CD14-positive monocyte (primary cell): ENCODE measurements at places on chromosomes 1 and 21. TPM values are rescaled to one million over a fixed set of nuclear protein-coding genes. Genes with fewer than 3 reads are reported as not detected.

CYYR1 gene
- polyA plus RNA-seq, result 0.16 TPM

DNA sequence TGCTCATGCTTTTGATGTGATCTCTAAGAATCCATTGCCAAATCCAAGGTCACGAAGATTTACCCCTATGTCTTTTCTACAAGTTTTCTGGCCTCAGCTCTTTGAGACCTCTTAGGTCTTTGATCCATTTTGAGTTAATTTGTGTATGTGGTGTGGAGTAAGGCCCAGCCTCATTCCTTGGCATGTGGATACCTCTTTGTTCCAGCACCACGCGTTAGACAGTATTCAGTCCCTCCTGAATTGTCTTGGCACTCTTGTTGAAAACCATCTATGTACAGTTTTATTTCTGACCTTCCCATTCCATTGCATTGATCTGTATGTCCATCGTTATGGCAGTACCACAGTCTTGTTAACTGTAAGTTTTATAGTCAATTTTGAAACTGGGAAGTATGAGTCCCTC is 8.0 kb upstream of the FTCD start:
- no peaks in the 10 kb centered on the region for H3K27me3 ChIP-seq
- DNase-seq, result no peak
- H3K4me3 ChIP-seq, result no peak overlapping the region
- no peaks in the 10 kb centered on the region for H3K36me3 ChIP-seq

DNA sequence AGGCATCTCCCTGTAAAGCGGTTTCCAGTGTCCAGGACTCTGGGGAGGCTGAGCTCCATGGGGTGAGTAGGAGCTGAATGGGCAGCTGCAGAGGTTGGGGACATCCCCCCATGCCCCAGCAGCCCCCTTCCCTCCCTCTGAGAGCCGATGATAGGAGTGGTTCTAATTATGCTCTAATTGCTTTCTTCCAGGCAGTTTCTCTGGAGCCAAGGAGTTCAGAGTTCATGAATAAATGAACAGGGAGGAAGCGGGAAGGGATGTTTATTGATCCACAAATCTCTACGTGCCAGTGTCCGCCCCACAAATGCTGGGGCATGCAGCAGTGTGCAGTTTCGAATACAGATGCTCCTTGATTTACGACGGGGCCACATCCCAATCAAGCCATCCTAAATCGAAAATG is 15.6 kb downstream of the NKAIN1 start:
- H3K27me3 ChIP-seq, result no peaks in the 10 kb centered on the region
- no peaks in the 10 kb centered on the region for H3K36me3 ChIP-seq
- no peak overlapping the region for H3K4me3 ChIP-seq
- no peaks in the 10 kb centered on the region for H3K4me1 ChIP-seq

SPRR2A gene
- polyA plus RNA-seq, result not detected

MRPS21 gene
- polyA plus RNA-seq, result 49.6 TPM

AJAP1 gene
- polyA plus RNA-seq, result not detected in 2 replicates

DNA sequence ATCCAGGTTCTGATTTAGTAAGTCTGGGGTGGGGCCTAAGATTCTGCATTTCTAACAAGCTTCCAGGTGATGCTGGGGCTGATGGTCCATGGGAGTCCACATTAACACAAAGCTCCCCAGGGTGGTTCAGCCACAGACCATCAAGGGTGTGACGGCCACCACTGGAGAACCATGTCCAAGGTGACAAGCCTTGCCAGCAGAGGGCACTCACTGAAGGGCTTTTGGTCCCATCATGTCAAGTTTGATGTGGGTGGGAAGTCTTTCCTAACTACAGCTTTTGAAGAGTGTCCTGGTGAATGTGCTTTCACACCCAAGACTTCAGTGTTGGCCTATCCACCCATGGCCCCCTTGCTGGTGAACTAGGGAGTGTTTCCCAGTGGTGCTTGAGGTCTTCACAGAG is 67.1 kb downstream of the UBE2T start:
- DNase-seq, result no peak
- H3K36me3 ChIP-seq, result no peaks in the 10 kb centered on the region
- H3K4me3 ChIP-seq, result no peak overlapping the region
- no peak overlapping the region for H3K27ac ChIP-seq

GRCh38 chr1:31614414-31615005 is 3.0 kb upstream of the HCRTR1 start:
- no peak for DNase-seq
- H3K4me3 ChIP-seq, result no peak overlapping the region
- peaks cover 7% of the 10 kb centered on the region for H3K27me3 ChIP-seq
- peaks cover 8% of the 10 kb centered on the region for H3K4me1 ChIP-seq
- H3K36me3 ChIP-seq, result no peaks in the 10 kb centered on the region

- no peaks in the 10 kb centered on the region for H3K27me3 ChIP-seq
- no peak overlapping the region for H3K4me3 ChIP-seq
- no peaks in the 10 kb centered on the region for H3K36me3 ChIP-seq
- DNase-seq, result no peak
Measured at GRCh38 chr1:22845398-22845935, 127.2 kb downstream of the LACTBL1 start.

- no peaks in the 10 kb centered on the region for H3K36me3 ChIP-seq
- no peak overlapping the region for H3K4me3 ChIP-seq
Measured at GRCh38 chr1:156616463-156616862, 2.8 kb upstream of the HAPLN2 start.

GRCh38 chr1:25896266-25896665 is 10.0 kb downstream of the STMN1 start:
- no peak for DNase-seq
- peaks cover 15% of the 10 kb centered on the region for H3K4me1 ChIP-seq
- no peak overlapping the region for H3K4me3 ChIP-seq
- H3K36me3 ChIP-seq, result no peaks in the 10 kb centered on the region

POLR3C gene
- polyA plus RNA-seq, result 17.0 and 23.5 TPM in 2 replicates

- H3K4me3 ChIP-seq, result no peak overlapping the region
- DNase-seq, result no peak
- H3K27ac ChIP-seq, result no peak overlapping the region
- no peaks in the 10 kb centered on the region for H3K27me3 ChIP-seq
- H3K36me3 ChIP-seq, result no peaks in the 10 kb centered on the region
- H3K4me1 ChIP-seq, result no peaks in the 10 kb centered on the region
Measured at GRCh38 chr1:162671664-162672410, 39.6 kb downstream of the DDR2 start.

- H3K4me1 ChIP-seq, result peaks cover 42% of the 10 kb centered on the region
- no peaks in the 10 kb centered on the region for H3K27me3 ChIP-seq
- peak; percentile 65 for DNase-seq
- peak overlapping the region; percentile 57 for H3K27ac ChIP-seq
Measured at GRCh38 chr1:65163201-65163805, 15.3 kb downstream of the AK4 start.

DNA sequence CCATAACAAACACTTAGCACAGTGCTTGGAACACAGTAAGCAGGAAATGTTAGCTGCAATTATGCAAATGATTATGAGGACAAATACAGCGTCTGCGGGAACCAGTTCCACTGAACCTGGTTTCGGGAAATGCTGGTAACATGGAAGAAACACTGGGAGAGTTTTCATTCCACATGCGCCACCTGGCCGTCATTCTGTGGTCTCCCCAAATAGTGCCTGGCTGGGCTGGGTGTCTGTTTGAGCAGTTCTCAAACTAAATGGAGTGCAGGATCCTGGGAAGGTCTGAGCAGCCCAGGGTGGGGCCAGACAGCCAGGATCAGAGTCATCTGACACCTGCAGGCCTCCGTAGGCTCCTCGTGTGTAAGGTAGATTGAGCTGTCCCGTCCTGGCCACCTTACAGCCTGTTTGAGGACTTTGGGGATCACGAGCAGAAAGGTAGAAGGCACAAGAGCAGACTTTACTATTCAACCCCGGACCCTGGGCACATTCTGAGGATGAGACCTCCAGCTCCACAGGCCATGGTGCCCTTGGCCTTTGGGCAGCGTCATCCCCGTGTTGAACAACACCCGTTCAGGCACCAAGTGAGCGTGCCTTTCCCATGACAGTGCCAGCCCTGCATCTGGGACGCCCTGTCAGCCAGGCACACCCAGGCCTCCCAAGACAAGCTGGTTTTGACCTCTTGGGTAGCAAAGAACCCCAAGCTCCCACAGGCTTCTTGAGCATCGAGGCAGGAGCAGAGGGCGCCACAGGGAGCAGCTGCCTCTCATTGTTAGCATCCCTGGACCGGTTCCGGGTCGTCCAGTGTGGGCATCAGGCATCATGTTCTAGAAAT is 101.9 kb downstream of the PRDM2 start:
- no peak for DNase-seq
- H3K4me1 ChIP-seq, result peaks cover 7% of the 10 kb centered on the region
- no peak overlapping the region for H3K27ac ChIP-seq
- H3K4me3 ChIP-seq, result no peak overlapping the region

DNA sequence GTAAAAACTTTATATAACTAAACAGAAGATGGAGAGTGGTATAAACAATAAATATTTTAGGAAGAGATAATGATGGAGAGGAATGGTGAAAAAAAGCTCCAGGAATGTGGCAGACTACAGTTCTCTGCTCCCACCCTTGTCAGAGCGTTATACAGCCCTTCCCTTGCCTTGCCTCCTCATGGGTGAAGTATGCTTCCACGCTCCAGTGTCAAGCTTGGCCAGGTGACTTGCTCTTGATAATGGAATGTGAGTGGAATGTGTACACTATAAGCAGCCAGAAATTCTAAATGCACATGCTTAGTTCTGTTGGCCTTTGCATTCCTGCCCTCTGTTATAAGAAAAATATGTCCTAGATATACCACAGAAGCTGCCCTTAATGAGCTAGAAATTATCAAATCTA is 24.7 kb upstream of the POGK start:
- no peak overlapping the region for H3K27ac ChIP-seq
- H3K4me1 ChIP-seq, result no peaks in the 10 kb centered on the region
- no peaks in the 10 kb centered on the region for H3K27me3 ChIP-seq
- H3K36me3 ChIP-seq, result no peaks in the 10 kb centered on the region
